Upper lobe of right lung (tissue), 1 donor: ENCODE measurements at places on chromosomes 12 and 14. TPM values are rescaled to one million over a fixed set of nuclear protein-coding genes. Genes with fewer than 3 reads are reported as not detected.
A peak's percentile ranks its signal among the peaks of the same experiment; 100 is the strongest.

DNA sequence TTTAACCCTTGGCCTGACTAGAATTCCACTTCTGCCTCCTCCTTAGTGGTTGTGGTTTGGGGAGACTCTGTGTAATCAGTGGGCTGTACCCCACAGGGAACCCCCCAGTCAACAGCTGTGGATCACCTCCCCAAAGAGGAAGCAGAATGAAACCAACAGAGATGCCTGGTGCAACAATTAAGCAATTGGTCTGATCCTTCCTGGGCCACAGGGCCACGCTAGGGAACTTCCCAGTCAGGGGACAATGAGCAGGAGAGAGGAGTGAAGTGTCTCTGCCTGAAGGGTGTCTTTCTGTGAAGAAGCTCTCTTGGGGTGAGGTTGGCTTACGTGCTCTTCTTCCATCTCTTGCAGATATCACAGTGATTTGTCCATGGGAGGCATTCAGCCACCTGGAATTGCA lies 8.2 kb downstream of the PDE6H start:
- no peak overlapping the region for H3K4me3 ChIP-seq
- peak; percentile 62 for DNase-seq
- no peaks in the 10 kb centered on the region for H3K36me3 ChIP-seq
- peak overlapping the region; percentile 56 for H3K27ac ChIP-seq
- H3K27me3 ChIP-seq = no peaks in the 10 kb centered on the region
- no peaks in the 10 kb centered on the region for H3K4me1 ChIP-seq

DNA sequence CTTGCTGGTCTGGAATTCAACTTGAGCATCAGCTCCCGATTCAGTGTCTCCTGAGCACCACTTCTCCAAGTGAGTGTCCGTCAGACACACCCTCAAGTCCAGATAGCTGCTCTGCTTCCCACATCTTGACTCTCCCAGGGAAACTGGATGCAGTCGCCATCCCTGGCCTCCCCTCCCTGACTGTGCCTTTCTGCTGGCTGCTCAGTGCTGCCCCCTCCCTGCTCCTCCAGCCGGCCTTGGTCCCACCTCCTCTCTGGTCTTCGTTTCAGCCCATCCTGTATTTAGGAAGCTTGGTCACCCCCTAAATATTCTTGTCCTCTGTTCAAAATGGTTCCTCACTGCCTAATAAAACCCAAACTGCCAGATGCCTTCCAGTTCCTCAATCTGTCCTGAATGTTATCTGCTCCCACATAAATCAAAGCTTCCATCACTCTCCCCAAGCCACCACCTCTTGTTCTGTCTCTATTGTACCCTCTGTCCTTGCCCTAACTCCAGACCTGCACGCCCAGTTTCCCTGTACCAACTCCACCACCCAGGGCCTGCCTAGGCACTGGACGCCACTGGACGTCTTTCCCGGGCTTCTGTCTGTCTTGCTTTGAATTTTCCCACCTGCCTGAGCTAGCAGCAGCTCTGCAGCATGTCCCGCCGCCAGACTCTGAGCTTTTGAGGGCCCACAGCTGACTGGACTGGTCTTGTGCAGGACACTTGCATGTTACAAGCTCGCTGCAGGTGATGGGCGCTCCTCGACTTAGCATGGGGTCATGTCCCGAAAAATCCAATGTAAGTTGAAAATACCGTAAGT lies 33.8 kb downstream of the CCDC92 start:
- H3K4me1 ChIP-seq = peaks cover 16% of the 10 kb centered on the region
- peaks cover 39% of the 10 kb centered on the region for H3K36me3 ChIP-seq

DNA sequence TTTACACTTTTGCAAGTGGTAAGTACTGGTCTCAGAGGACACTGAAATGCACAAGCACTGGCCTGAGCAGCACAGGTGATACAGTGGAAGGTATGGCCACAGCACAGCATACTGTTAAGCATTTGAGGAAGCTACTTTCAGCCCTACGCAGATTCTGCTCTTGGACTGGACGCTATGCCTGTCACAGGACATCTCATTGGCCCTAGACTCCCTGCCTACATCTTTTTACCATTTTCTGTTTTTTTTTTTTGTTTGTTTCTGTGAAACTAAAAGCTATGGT lies 144.2 kb upstream of the ABCD2 start:
- H3K4me3 ChIP-seq = no peak overlapping the region
- no peak overlapping the region for H3K27ac ChIP-seq
- DNase-seq = no peak
- no peaks in the 10 kb centered on the region for H3K27me3 ChIP-seq
- no peaks in the 10 kb centered on the region for H3K36me3 ChIP-seq
- no peaks in the 10 kb centered on the region for H3K4me1 ChIP-seq

DNA sequence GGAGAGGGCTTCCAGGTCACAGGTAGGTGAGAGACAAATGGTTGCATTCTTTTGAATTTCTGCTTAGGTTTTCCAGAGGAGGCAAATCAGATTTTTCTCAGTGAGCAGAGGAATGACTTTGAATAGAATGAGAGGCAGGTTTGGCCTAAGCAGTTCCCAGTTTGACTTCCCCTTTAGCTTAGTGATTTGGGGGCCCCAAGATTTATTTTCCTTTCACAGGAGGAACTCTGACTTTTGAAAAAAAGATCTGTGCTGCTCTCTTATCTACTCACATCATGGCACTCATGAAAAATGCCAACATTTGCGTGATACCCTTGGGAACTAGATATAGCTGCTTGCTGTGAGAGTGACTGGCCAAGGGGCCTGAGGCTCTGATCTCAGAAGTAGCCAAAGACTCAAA lies 58.0 kb upstream of the EVL start:
- no peak overlapping the region for H3K27ac ChIP-seq
- no peaks in the 10 kb centered on the region for H3K4me1 ChIP-seq
- H3K36me3 ChIP-seq = no peaks in the 10 kb centered on the region
- no peak overlapping the region for H3K4me3 ChIP-seq
- no peak for DNase-seq

The HHIPL1 gene
- total RNA-seq = 1.6 TPM
